Pulmonary artery endothelial cell (primary cell): ENCODE measurements at places on chromosomes 5 and 9. TPM values are rescaled to one million over a fixed set of nuclear protein-coding genes. Genes with fewer than 3 reads are reported as not detected.

GRCh38 chr5:87097664-87098063 is 170.0 kb upstream of the RASA1 start:
- no peak for DNase-seq

GRCh38 chr9:136648751-136649150 is 14.0 kb upstream of the EGFL7 start:
- peak; percentile 94 for DNase-seq

- DNase-seq: no peak
Observed at GRCh38 chr9:27933210-27934025, 360.1 kb upstream of the C9orf72 start.

DNA sequence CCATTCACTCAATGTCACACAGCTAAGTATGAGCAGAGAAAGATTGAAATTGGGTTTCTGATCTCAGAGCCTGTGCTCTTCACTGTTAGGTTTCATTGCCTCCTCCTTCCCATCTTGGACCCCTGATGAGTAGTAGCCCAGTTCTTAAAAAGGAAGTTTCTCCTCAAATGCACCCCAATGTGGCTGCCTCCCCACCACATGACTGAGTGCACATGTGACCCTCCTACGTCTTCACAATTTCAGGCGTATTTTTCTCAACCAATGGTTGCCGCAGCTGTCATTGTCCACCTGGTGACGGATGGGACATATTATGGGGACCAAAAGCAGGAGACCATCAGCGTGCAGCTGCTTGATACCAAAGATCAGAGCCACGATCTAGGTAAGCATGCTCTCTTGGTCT is 178.5 kb downstream of the PAPPA start:
- no peak for DNase-seq

DNA sequence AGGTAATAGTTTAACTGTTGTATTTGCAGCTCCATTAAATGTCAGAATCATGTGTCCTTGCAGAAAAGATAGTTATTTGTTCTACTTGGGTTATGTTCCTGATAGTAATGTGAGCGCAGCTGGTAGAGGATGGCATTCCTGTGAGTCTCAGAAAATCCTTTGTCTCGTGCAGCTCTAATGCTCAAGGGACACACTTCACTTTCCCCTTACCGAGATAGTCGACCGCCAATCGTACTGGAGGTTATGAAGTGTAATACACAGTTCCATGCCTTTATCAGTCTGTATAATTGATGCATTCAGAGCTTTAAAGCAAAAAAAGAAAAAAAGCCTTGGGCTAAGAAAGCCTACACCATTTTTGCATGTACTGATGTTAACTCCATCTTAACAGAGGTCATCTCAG is 60.2 kb upstream of the SRP19 start:
- DNase-seq: no peak

DNA sequence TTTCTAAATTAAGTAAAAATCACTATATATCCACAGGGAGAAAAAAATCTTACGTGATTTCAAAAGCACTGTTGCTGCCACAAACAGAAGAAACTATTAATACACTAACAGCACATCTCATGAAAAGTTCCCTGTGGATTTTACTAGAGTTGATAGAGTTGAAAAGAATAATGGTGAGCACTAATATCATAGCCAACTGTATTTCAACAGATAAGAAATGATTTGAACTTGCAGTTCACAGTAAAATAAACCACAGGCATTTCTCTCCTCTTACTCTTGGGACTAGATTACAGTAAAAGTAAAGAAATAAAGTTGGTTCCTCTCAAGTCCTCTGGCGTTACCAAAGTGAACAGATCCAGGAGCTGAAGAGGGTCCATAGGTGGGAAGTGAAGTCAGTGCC is 27.9 kb downstream of the AGTPBP1 start:
- DNase-seq: no peak

- DNase-seq: no peak
Observed at GRCh38 chr5:91146905-91147600, 236.1 kb downstream of the ARRDC3 start.

GRCh38 chr5:50947906-50948683 is 281.7 kb downstream of the PARP8 start:
- no peak for DNase-seq

DNA sequence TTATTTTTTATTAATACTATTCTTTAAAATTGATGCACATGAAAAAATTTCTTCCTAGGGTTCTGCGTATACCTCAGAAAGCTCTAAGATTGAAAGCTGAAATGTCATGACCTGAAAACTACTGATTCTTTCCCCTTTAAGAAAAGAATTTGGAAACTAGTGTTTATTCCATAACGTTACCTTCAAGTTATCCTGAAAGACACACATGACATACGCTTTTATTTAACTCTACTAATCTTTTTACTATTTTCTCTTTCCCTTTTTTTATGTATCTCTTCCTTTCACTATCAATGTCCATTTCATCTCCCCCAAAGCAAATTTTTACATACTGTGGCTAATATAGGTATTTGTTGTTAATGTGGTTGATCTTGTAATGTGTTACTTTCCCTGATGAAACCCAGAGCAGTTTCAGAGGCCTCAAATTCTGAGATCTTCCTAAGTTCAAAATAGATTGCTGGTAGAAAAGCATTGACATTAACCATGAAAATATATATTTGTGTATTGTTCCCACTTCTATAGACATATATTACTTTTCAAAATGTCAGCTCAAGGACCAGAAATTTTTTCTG is 7.4 kb downstream of the NIPBL start:
- DNase-seq: no peak

GRCh38 chr5:83636156-83636555 is 84.5 kb downstream of the HAPLN1 start:
- no peak for DNase-seq

- DNase-seq: no peak
Observed at GRCh38 chr9:133359399-133360175, 3.2 kb downstream of the SURF2 start.

DNA sequence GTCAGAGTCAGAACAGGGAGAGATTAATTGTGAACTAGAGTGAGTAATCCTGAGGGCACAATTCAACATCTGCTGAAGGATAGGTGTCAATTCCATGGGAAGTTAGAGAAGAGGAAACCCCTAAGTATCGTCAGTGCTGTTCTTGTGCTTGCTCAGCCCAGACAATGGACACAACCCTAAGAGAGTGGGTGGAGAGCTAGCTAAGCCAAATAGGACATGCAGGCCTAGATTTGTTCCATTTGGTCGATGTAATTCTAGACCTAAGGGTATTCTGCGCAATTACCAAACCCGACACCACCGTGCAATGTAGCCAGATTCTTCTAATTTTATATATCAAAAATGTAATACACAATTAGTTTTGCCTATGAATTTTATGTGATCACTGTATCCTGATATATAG is 431.6 kb downstream of the SH3GL2 start:
- DNase-seq: no peak

ARL14EPL gene
- 0.13 and 0.39 TPM in 2 replicates for total RNA-seq

PCDHGB4 gene
- 9.3 and 12.4 TPM in 2 replicates for total RNA-seq

PCA3 gene
- total RNA-seq: 0.79 and 1.2 TPM in 2 replicates

ST8SIA4 gene
- 1.1 and 3.2 TPM in 2 replicates for total RNA-seq

SHISAL2B gene
- not detected in 2 replicates for total RNA-seq

CCNI2 gene
- 0.04 TPM in 1 of 2 replicates, not detected in the other for total RNA-seq

GPR151 gene
- total RNA-seq: 0.04 TPM in 1 of 2 replicates, not detected in the other

IL7R gene
- total RNA-seq: 0.39 and 1.2 TPM in 2 replicates

TMEM174 gene
- 0.07 TPM in 1 of 2 replicates, not detected in the other for total RNA-seq
